ENCODE measurements at places on chromosomes 5 and 9. TPM values are rescaled to one million over a fixed set of nuclear protein-coding genes. Genes with fewer than 3 reads are reported as not detected.

DNA sequence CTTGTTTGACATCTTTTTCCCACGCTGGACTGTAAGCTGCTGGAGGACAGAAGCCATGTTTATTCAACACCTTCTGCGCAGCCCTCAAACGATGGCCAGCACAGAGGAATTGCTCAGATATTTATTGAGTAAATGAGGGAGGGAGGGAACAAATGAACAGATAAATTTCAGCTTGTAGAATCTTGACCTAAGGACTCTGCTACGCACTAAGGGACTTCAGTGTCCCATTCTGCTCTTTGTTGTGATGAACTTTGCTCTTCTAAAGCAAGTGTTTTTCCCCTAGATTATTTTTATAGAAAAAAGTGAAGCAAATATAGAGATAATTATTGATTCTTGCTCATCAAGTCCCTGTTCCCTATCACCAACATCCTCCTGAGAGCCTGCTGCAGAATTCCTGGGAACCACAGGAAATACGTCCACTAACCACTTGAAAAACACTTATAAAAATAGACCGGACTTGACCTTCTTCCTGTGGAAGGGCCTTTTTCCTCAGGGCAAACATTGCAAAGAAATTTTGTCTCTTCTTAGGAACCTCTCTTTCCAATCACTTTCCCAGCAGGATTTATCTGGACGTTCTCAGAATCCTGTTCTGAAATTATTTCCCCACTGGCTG lies 54.9 kb downstream of the FGF1 start:
- DNase-seq, result no peak

- no peak for DNase-seq
Observed at GRCh38 chr5:124421584-124421983, 324.9 kb downstream of the ZNF608 start.

DNA sequence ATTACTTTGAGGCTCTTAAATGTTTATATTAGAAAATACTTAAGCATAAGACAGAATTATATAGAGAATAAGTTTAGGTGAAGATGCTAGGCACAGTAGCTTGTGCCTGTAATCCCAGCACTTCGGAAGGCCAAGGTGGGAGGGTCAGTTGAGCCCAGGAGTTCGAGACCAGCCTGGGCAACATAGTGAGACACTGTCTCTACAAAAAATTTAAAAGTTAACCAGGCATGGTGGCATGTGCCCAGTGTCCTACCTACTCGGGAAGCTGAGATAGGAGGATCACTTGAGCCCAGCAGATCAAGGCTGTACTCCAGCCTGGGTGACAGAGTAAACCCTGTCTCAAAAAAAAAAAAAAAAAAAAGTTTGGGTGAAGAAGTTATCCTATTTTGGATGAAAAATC lies 61.7 kb downstream of the BAAT start:
- DNase-seq, result no peak

DNA sequence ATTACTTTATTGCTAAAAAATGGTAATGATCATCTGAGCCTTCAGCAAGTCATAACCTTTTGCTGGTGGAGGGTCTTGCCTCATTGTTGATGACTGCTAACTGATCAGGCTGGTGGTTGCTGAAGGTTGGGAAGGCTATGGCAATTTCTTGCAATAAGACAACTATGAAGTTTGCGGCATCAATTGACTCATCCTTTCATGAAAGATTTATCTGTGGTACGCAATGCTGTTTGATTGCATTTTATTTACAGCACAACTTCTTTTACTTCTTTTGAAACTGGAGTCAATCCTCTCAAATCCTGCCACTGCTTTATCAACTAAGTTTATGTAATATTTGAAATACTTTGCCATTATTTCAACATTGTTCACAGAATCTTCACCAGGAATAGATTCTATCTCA lies 58.3 kb upstream of the ACO1 start:
- no peak for DNase-seq

The TPPP gene
- total RNA-seq, result 13.8 TPM

- no peak for DNase-seq
Observed at GRCh38 chr5:89504051-89504450, 621.1 kb upstream of the MEF2C start.

Data from ascending aorta (tissue), 2 donors.